ENCODE measurements at places on chromosomes 3 and 15.

DNA sequence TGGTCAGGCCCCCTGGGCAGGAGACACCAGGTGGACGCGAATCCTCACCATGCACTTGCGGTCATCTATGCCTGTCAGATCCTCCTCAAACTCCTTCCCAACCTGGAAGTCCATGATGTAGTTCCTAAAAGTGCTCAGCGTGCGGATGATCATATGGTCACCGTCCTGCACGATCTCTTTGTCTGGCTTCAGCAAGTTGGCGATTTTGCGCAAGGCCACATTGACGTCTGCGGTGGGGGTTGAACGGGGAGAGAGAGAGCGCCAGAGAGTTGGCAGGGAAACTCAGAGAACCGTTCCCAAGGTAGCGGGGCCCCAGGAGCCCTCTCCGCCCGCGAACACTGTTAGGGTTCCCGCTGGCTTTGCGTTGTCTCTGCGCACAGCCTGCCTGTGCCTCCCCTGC is 809 bp downstream of the RBP1 start:
- no peak for DNase-seq

GRCh38 chr3:139639662-139640061 is 38.1 kb downstream of the NMNAT3 start:
- no peak for DNase-seq

DNA sequence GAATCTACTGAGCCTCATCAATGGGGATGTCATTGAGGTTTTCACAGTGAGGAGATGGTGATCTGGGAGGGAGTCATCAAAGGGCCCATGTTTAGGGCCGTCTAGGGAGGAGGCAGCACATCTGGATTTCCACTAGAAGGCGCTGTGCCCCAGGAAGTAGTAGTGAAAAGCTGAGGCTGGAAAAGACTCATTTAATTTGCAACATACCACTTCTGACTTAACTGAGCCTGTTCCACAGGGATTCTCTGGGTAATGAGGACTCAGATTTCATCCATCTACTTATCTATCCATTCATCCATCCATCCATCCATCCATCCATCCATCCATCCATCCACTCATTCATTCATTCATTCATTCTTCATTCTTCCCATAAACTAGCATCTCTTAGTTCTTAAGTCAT is 17.4 kb upstream of the SHF start:
- DNase-seq: peak; percentile 22

DNA sequence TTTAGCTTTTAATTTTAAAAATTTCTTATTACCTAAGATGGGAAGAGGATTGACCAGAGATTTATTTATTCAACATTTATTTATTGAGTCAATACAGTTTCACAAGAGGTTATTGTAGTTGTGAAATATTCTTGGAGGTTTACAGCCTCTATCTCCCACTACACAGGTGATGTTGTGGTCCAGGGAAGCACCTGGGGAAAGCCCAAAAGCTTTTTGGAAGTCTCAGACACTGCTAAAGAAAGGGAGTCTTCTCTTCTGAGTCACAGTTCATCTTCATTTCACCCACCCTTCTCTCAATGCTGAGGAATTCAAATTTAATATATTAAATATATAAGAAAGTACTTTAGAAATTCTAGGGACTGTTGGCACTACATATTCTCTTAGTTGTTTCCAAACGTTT is 41.8 kb downstream of the SERPINI1 start:
- no peak for DNase-seq

DNA sequence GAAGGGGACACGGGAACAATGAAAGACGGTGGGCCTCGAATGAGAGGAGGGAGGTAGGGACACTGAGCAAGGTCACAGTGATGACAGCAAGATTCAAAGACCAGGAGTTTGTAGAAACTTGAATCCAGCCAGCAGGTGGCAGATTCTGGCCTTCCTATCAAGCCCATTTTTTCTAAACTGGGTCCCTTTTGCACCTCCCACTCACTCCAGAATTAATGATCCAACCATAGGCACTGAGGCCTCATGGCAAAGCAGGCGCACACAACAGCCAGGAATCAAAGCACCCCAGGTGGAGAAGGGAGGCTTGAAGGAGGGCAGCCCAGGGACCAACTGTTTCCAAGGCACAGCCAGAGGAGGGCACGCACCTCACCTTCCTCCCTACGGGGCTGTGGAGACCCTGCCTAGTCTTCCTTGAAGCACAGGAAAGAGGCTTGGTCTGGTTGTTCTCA is 90.2 kb downstream of the ANP32A start:
- DNase-seq: no peak

DNA sequence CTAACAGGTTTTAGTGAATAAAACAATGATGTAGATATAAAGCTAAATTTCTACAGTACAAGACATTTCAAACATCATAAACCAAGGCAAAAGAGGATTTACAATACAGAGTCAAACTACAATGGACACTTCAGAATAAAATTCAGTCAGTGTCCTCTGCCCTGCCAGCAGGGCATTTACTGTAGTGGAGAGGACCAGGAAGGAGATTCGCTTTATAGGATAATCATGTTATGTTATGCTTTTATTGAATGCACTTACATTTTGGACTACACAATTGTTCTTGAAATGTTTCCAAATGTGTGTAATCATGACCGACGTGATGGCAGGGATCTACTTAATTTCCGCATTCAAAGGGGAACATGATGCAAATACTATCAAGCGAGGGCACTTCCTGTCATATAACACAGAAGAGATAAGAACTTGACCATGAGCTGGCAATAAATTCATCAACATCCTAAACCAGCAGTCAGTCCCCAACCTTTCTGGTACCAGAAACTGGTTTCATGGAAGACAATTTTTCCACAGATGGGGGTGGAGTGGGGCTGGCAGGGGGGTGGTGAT is 925.6 kb downstream of the FHIT start:
- no peak for DNase-seq

- DNase-seq: peak; percentile 73
Observed at GRCh38 chr3:20511863-20512505, 326.0 kb upstream of the SGO1 start.

DNA sequence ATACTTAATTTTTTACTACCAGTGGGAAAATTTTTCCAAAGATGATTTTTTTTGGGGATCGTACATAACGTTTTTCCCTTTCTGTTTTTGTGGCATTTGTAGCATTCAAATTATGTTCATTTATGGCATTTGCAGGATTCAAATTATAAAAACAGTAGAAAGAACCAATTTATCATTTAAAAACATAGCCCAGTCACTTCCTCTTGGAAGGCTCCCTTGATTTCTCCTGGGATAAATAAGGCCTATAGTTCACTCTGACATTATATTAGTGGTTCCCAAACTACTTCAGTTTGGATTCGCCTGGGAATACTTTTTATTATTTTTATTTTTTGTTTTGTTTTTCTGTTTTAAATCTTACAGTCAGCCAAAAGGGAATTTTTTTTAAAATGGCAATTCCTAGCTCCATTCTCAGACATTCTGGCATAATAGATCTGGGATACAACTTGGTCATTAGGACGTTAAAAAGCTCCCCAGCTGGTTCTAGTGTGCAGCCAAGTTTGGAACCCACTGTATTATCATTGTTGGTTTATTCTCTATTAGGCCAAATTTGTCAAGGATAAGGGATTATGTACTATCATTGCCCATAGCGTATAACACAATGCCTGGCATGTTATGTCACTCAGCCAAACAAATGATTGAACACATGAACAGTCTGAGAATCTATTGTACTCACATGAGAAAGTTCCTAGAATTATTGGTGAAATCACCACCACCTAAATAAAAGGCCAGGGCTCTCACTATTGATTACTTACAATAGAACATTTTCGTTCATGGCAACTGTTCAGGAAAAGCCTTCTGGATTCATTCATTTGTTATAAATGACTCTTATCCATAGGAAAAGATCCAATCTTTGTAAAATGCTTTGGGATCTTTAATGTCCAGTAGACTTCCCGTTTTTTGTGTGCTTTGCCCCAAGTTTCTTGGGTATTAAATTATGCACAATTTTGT is 28.9 kb downstream of the RARB start:
- no peak for DNase-seq

- peak; percentile 54 for DNase-seq
Observed at GRCh38 chr3:10189557-10190354, 25.0 kb downstream of the IRAK2 start.

GRCh38 chr3:9168241-9168741 is 81.2 kb downstream of the SRGAP3 start:
- no peak for DNase-seq

DNA sequence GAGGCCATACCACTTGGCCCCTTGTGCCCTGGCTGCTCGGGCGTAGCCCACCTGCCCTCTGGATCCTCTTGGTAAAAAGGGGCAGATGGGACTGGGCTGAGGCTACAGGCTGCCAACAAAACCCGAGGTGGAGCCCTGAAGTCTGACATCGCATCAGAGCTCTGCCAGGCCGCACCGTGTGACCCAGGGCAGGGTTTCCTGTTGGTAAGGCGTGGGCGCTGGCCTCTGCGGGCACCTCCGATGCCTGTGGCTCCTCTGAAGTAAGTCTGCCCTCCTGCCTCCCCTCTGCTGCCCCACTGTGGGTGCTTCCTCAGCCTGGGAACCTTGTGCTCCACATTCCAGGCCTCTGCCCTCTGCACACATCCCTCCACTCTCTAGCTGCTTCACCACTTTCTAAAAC is 8.9 kb downstream of the CHDH start:
- DNase-seq: no peak

DNA sequence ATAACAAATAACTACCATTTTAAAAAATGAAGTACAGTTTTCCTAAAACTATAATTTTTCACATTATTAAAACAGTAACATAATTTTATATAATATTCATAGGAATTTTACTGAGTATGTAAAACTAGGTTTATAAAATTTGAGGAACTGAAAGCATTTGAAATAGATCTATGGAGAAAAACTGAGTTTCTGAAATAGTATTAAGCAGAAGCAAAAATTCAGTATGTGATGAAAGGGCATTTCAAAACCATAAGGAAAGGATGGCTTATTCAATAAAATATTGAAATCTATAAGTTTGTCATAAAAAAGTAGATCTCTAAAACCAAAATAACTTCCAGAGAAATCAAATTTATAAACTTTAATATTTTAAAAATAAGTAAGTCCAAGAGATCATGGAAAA is 53.4 kb downstream of the GBE1 start:
- DNase-seq: no peak

GRCh38 chr3:168094877-168095610 is 680 bp downstream of the GOLIM4 start:
- DNase-seq: peak; percentile 51

DNA sequence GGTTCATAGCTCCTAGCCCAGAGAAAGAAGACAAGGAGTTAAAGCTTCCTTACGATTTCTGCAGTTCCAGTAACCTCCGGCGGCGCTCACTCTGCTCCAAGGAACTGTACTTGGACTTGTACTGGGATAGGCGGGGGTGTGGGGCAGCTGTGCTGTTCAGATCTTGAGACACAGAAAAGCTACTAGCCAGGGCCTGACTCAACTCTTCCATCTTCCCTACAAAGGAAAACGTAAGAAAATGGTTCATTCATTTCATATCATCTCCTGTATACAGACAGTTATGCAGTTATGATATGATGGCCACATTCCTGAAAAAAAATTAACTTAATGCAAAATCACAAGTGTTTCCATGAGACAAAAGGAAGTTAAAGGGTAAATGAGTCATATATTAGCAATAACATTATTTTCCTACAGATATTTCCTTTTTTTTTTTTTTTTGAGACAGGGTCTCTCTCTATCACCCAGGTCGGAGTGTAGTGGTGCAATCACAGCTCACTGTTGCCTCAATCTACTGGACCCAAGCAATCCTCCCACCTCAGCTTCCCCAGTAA is 4.6 kb downstream of the SNUPN start:
- no peak for DNase-seq

DNA sequence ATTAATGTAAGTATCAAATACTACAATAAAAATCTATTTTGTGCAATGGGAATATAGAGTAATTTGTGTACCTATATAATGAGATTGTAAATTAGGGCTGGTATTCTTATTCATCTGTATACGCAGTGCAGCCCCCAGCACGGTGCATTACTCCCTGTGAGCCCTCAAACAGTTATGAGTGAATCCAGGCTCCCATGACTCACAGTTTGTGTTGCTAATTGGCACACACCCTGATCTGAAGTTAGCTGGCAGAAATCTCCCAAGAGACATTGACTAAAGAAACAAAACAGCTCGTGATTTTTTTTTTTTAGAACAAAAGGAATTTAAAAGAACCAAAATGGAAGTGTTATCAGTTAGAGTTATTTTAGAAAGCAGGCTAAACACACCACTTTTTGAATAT is 15.7 kb downstream of the GK5 start:
- DNase-seq: no peak

- DNase-seq: no peak
Observed at GRCh38 chr3:107757140-107757539, 234.4 kb downstream of the BBX start.

DNA sequence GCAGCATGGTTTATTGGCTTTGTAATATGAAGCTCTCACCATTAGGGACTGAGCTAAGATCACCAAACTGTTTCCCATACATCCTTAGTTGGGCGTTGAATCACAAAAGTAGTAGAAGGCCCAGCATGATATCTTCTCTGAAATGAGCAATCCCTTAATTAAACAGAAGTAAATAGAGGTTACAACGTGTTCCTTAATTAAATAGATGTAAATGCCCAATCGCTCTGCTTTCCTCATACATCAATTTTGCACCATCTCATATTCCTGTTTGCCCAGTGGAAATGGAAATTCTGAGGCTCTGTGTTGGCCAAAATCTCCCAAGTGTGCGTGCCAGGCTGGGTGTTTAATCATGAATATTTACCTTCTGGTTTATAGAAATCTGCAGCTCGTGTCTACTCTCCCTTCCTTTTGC is 107.4 kb upstream of the FOXB1 start:
- no peak for DNase-seq

- no peak for DNase-seq
Observed at GRCh38 chr3:129602730-129603560, 3.5 kb downstream of the PLXND1 start.

DNA sequence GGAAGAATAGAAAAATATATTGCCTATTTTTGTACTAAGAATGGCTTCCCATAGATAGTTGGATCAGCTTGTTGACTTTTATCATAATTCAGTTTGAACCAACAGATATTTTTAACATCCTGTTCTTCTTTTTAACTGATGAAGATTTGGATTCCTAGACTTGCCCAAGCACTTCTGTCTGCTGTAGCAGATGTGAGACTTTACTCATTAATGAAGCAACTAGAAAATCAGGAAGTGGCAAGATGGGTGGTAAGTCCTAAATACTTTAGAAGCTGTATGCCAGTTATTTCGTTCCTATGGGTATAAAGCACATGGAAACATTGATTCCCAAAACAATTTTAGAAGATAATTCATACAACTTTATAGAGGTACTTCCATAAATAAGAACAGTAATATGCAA is 8.4 kb downstream of the PIGB start:
- DNase-seq: no peak

DNA sequence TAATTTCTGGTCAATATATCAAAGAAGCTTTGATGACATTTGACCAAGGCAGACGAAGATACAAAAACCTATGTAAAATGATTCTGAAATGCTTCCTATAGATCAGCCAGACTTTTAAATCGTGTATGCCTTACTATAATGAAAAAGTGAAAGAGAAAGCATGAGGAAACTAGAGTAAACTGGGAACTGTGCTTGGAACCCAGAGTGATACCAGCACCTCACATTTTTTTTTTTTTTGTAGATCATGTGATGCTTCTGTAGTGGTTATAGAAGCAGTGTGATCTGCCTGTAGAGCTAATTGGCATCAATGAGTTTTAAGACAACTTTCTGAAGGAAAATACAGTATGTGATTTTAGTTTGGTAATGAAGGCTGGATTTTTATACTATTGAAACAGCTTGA is 150.7 kb downstream of the NLGN1 start:
- DNase-seq: no peak

GRCh38 chr15:65215496-65215895 is 4.2 kb upstream of the CILP start:
- no peak for DNase-seq

Measured in NCI-H2029 treated with DMSO at 0.1 percent for 48 hours (cell line).